ENCODE measurements at places on chromosomes 12 and 14. TPM values are rescaled to one million over a fixed set of nuclear protein-coding genes. Genes with fewer than 3 reads are reported as not detected.

- no peak for DNase-seq
Measured at GRCh38 chr12:66241061-66242043, 52.3 kb downstream of the IRAK3 start.

DNA sequence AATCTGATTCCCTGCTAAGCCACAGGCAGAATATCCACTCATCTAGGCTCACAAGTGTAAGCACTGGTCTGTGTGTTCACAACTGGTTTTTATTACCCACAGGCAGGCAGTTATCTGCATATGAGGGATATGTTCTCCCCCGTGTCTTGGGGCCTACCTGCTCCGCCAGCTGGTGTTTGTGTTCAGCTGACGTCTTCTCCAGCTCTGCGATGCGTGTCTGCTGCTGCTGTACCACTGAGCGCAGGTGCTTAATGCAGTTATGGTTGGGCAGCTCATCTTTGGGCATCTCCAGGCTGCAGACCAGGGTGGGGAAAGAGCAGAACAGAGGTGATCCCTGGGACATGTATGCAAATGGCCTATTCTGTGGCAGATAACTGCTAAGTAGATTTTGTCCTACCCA is 13.7 kb downstream of the RNF41 start:
- no peak for DNase-seq

Gene PRH1
- 10.6 TPM for total RNA-seq

DNA sequence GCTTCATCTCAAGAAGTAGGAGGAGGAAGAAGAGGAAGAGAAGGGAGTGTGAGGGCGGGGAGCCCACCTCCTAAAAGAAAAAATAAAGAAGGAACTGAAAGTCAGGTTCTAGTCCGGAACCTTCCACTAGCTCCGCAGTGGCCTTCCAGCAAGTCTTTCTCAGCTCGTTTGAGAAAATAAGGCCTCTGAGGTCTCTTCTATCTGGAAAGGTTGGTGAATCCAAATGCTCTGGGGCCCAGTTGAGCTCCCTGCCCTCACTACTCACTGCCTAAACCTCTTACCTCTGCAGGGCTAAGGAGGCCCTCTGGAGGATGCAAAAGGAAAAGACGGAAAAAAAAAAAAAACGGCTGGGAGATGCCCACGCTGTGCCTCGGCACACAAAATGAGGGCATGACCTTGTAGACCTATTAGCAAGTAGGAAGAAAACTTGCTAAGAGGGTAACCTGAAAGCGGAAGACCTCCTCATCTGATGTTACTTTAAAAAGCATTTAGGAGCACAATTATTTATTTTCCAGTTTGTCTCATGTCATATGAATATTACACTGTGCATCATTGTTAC is 35.9 kb downstream of the FBLN5 start:
- no peak for DNase-seq

DNA sequence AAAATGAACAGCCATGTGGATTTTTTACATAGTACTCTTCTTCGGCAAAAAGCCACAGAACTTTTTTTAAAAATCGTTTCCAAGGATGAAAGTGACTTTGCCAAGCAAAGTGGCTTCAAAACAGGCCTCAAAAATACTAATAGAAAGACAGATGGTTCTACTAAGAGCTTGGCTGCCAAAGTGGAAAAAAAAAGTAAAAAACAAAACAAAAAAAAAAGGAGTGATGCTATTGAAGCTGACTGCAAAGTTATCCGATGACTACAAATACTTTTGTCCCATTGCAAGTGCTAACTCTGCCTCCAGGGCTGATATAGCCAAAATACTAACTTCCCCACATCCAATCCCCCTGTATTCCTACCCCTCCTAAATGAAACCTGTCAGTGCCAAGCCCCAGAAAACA is 277.6 kb downstream of the SOX5 start:
- no peak for DNase-seq

GRCh38 chr12:75177997-75178396 is 31.6 kb downstream of the KCNC2 start:
- no peak for DNase-seq

DNA sequence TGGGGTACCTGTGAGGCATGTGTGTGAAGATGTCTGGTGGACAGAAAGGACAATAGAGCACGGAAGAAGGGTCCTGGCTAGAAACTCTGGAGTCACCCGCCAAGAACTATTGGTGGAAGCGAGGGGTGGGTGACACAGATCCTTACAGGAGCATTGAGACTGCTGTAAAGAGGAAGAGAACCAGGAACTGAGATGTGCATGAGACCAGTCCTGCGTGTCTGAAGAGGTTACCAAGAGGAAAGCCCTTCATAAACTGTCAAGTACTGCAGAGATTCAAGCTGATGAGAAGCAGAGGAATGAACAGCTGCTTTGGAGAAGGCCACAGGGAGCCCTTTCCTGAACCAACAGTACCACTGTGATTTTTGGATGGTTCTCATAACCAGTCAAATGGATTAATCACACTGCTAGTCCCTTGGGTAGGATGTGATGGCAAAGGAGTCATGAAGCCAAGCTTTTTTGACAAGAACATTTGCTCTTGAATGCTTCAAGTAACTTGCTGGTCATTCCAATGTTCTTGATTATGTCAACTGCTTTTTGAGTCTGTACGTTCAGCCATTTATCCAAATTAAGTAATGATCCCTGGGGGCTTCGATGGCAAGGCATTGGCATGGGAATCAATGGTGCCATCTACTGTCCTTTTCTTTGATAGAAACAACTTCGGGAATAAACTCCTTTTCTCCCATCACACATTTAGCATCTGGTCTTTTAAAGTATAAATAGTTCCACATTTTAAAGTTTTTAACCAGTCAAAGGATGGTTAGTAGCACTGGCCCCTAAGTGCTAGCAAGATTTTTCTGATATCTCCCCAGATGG is 42.9 kb downstream of the GPR135 start:
- DNase-seq = no peak

Measured in left lung (tissue), 14 donors.